HT1080 (cell line): ENCODE measurements at places on chromosomes 5 and 9.

DNA sequence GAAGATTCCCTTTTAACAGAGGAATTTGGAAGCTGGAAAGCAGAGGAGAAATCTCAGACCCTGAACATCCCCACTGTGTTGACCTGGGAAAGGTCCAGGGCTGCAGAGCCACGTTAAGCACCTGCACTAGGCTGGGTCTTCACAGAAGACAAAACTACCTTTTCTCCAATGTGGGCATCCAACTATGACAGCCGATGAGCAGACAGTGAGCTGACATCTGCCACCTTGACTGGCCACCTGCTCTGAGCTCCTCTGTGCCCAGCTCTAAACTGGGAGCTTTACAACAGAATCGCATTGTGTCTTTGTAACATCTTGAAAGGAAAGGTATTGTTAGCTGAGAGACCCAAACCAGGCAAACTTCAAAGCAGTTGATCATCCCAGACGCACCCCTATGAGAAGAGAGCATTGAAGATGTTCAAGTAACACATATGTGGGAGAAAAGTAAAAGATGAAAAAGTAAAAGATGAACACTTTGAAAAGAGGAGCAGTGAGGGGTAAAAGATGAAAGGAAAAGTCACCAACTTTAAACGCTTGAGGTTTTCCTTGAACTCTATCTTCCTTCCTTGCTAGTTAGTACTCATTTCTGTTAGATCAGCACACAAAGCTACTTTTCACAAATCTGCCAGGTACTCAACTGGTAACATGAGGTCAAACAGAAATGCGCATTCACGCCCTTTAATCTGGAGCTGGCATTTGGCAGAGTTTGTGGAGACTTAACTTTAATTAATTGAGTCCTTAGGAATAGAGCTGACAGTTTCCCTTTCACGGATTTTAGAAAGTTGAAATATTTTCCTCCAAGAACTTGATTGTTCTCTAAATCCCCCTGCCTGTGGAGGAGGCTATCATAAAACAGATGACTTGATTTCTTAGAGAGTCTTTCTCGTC lies 53.2 kb upstream of the CTXN3 start:
- no peak for DNase-seq

DNA sequence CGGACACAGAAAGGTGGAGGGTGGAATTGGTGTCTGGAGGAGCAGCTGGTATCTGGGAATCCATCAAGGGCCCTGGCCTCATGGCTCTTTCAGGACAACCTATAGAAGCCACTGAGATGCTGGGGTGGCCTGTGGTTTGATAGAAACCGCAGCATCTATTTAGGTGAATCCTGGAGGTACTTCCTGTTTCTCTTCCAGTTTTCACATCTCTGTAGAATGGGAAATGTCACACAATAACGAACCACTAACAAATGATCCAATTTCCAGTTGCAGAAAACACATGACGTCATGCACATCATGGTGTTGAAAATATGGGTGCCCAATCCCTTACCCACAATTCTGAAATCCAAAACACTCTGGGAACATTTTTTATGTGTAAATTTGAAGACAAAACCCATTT lies 52.2 kb downstream of the ROPN1L start:
- no peak for DNase-seq

GRCh38 chr5:150035139-150035895 lies 34.8 kb downstream of the HMGXB3 start:
- no peak for DNase-seq

DNA sequence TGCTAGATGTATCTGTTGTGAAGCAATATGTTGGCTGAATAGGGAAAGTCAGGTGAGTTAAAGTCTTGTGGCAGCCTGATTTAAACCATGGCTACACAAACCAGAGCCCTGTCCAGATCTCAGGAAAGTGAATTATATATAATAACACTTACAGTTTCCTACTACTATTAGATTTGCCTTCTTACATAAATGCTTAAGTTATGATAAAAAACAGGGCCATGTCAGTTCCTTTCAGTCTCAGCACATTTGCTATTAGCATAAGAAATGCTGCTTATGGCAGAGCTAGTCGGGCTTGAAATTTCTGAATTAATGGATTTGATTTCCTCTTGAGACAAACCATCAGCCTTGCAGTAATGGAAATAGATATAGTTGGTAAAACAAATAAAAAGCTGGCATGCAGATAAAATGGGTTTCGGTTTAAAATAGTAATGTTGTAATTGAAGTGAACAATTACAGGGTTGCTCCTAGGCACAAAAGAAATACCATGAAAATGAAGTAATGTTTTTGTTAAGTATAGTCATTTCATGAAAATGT lies 664.2 kb upstream of the ZNF608 start:
- peak; percentile 35 for DNase-seq

DNA sequence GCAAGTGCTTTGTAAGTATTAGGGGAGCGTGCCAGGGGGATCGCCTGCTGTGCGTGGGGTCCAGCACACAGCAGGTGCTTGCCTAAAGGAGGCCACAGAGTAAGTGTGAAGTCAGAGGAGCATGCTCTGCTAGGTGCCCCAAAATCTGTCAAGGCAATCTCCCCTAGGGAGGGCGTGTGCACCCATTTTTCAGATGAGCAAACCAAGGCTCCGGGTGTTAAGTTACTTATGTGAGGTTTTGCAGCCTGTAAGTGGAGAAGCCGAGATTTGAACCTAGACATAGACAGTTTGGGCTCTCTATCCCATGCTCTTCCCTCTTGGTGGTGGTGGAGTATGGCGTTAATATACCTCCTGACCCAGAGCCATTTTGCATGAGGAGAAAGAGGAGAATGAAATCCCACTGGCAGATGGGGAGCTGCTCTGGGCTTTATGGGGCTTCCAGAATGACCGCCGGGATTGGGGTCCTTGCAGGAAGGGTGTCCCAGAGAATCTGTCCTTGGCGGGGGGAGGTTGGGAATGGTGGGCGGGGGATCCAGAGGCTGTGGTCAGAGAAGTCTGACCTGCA lies 14.1 kb downstream of the NDST1 start:
- no peak for DNase-seq

GRCh38 chr5:135397084-135397483 lies 1.9 kb downstream of the MACROH2A1 start:
- no peak for DNase-seq

GRCh38 chr9:135330685-135331590 lies 148.6 kb upstream of the PPP1R26 start:
- DNase-seq: no peak

GRCh38 chr5:53607886-53608285 lies 47.4 kb downstream of the NDUFS4 start:
- no peak for DNase-seq

- DNase-seq: no peak
These were observed 57.0 kb upstream of the RNF180 start for GRCh38 chr5:64108674-64109073.

GRCh38 chr5:21672360-21672759 lies 1180.8 kb downstream of the CDH12 start:
- DNase-seq: no peak

DNA sequence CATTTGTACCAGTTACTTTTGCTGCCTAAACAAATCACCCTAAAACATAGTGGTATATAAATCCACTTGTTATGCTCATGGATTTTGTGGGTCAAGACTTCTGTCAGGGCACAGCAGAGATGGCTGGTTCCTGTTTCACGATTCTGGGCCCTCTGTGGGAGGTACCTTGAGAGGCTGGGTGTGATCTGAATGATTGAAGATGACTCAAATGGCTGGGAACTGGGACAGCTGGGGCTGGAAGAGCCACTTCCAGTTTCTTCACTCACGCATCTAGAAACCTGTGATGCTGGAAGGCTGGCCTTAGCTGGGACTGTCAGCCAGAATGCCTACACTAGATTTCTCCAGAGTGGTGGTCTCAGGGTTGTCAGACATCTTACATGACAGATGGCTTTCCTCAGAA lies 88.1 kb downstream of the KIF4B start:
- no peak for DNase-seq

GRCh38 chr5:76617675-76618074 lies 5.5 kb downstream of the F2RL2 start:
- DNase-seq: no peak

DNA sequence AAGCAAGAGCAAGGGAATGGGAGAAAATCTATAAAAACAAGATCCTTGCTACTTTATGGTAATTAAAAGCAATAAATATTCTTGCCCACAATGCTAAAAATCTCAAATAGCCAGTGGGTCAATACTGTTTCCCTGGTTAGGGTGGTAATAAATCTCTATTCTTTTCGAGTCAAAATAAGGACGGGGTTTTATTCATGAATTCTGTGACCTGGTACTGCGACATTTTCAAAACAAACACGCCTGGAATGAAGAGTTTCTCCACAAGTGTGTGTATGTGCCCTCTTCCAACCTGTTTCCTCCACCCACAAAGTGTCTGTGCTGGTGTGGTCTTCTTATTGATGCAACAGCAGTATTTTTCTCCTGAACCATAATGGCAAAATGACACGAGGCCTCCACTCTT lies 358.8 kb upstream of the BRINP1 start:
- DNase-seq: no peak

GRCh38 chr5:168270476-168270875 lies 21.0 kb upstream of the WWC1 start:
- DNase-seq: no peak

GRCh38 chr9:123319541-123320339 lies 36.3 kb upstream of the CRB2 start:
- DNase-seq: no peak

DNA sequence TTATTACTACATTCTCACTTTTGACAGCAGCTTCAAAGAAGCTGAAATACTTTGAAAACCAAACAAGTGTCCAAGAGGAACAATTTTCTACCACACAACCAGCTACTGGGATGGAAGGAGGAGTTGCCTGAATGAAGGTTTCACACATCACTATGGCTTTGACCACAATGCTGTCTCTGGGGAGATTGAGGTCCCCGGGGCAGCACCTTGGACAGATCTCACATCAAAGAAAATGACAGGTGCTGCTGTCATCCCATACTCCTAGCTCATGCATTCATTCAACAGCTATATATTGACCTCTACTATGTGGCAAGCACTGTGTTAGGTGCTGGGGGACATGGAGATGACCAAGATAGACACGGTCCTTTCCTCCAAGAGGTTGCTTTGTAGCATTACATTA lies 233.2 kb upstream of the RASEF start:
- no peak for DNase-seq

DNA sequence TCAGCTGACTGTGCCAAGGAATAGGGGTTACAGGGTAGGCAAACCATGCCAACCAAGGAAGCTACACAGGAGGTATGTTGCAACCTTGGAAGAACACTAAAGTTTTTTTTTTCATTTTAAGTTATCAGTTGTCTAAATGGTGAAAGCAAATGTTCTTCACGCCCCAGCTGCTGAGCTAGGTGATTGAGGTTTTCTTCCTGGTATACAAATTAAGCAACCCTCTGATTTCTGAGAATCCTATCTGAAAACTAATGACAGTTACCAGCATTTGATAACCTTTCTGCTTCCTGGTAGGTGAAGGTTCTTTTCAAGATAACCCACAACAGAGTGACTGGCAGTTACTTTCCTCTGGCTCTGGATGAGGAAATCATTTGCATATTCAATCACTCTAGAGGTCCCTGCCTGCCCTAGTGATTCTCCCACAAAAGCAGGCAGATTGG lies 194.9 kb downstream of the ATP10B start:
- no peak for DNase-seq

DNA sequence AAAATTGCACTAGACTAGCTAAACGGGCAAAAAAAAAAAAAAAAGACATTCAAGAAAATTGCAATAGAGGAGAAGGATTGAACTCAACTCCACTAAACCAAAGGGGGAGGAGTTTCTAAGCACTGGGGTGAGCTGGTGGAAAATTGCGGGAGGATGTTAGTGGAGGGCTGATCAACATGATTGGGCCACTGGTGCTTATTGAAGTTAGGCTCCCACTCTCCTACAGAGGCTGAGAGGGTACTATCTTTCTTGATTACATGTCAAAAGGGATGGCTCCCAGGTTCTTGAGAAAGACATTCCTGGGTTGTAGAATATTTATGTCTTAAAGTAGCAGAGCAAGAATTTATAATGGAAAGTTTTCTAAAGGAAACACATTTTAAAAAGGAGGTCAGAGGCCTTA lies 38.0 kb downstream of the CAMK4 start:
- DNase-seq: no peak

DNA sequence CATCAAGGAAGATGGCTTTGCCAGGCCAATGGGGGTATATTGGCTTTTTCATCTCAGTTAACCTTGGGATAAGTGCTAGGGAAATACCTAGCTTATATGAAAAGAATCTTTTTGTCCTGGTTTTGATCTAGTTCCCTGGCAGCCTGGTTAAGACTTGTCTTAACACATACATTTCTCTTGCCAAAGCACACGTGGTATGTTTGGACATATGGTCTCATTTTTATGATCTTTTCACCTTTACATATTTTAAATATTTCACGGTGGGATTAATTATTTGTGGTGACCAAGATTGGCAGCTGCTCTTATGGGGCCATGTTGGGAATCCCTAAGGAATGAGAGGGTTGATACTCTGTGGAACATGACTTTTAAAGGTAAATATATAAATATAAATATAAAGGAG lies 312.5 kb downstream of the NPR3 start:
- DNase-seq: no peak

DNA sequence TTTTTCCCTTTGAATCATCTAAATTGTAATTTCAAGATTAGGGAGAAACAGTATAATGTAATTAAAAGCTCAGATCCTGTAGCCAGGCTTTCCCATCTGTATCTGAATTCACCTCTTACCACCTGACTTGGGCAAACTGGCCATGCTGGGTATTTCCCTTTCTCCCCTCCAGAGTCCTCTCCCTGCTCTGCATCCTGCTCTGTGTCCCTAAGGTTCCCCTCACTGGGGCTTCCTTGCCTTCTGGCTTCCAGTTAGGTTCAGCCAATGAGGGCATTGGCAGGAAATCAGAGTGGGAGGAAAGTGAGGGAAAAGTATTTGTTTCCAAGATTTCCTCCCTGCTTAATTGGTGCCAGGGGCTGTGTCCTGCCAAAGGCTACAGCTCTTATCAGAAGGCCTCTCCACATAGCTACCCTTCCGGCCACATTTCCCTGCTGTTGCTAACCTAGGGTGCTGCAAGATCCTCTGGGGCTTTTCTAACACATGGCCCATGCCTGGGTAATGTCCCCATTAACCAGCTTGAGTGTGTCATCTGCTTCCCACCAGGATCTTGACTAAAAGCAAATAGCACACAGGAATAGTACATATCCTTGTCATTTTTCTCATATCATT lies 51.0 kb upstream of the MPDZ start:
- no peak for DNase-seq

GRCh38 chr9:37551888-37552287 lies 24.3 kb downstream of the FBXO10 start:
- no peak for DNase-seq

GRCh38 chr5:101943784-101944183 lies 352.3 kb downstream of the SLCO4C1 start:
- peak; percentile 38 for DNase-seq

DNA sequence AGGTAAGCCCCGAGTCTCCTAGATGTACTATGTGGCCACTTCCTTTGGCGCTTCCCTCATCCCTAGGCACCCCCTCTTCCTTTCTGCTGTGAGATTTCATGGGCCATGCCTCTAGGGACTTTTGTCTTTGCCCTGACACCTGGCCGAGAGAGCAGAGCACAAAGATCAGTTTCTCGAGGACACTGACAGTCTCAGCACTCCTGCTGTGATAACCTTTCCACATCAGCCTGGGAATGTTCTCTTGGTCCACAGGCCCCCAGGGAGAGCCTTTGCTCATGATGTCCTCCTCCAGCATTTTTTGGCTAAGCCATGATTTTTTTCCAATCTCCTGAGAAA lies 127.0 kb upstream of the CPEB4 start:
- DNase-seq: no peak

- DNase-seq: no peak
These were observed 252.7 kb downstream of the EFNA5 start for GRCh38 chr5:107418071-107418470.

GRCh38 chr5:138884554-138884953 lies 9.4 kb upstream of the LRRTM2 start:
- DNase-seq: no peak

- DNase-seq: peak; percentile 71
These were observed 19.9 kb upstream of the KCNIP1 start for GRCh38 chr5:170483701-170484458.
